ENCODE measurements at places on chromosomes 16 and 17. TPM values are rescaled to one million over a fixed set of nuclear protein-coding genes. Genes with fewer than 3 reads are reported as not detected.

DNA sequence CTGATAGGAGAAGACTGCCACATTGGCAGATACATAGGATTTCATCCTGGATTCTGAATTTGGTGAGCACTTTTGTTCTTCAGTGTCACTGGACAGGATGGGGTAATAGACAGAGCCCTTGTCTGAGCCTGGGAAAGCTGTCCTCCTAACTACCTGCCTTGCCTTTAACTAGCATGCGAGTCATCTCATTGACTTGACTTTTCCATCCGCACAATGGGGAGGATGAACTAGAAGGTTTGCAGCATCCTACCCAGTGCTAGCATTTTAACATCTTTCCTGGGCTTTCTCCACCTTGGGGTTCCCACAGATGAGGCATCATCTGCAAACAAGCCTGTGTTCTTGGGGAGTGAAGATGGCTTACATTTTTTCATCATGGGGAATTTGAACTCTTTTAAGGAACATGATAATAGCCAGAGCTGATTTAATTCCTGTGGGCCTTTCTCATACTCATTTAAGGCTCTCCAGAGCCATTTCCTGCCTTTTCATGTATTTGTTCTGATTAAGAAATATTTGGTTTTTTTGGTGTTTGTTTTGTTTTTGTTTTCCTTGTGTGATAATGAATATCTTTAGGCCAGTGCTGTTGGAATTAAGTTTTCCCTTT lies 139.5 kb downstream of the MSI2 start:
- DNase-seq, result no peak

DNA sequence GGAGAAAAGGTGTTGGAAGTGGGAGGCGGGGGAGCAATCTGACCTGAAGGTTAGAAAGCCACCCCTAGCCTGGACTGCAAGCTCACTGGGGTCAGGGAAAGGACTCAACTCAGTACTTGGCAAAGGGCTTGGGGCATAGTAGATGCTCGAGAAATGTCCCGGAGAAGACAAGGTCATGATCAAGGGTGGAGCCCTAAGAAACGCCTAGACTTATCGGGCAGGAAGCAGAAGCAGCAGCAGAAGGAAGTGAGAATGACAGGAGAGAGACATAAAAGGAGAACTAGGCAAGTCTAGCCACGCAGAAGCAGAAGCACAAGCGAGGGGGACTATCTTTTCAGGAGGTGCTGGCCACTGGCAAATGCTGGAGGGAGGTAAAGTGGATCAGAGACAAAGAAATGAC lies 10.2 kb downstream of the COTL1 start:
- DNase-seq, result no peak

- DNase-seq, result no peak
Measured at GRCh38 chr16:22318690-22319358, 21.6 kb downstream of the POLR3E start.

The REXO5 gene
- 4.7 TPM for total RNA-seq

- no peak for DNase-seq
Measured at GRCh38 chr16:58518083-58518979, 3.0 kb downstream of the SETD6 start.

DNA sequence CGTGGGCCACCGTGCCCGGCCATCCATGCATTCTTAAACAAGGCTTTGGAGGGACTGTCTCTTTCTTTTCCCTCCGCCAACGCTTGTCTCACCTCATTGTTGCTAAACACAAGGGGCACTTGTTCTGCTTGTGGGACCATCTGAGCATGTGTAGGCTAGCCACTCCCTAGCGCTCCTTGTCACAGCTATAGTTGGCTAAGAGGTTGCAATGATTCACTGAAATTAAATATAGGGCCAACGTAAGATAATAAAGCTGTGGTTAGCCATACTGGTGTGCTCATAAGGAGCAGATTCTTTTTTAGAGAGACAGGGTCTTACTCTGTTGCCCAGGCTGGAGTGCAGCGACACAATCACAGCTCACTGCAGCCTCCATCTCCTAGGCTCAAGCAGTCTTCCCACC lies 41.2 kb downstream of the KIAA0513 start:
- DNase-seq, result no peak

DNA sequence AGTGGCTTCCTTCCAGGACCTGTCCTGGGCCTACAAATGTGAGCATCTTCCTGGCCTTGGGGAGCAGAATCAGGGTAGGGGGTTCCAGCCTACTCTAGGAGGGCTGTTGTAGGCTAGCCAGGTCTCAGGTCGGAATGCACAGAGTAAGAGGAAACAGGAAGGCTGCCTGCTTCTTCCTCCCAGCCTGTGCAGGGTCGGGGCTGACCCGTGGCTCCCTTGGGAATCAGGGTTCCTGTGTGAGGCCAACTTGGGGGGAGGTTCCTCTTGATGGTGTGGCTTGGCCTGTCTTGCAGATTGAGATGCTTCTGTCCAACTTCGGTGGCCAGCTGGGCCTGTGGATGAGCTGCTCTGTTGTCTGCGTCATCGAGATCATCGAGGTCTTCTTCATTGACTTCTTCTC lies 32.3 kb downstream of the SCNN1G start:
- no peak for DNase-seq

GRCh38 chr17:13477180-13477611 lies 124.5 kb downstream of the HS3ST3A1 start:
- DNase-seq, result no peak

The CLEC18A gene
- total RNA-seq, result 2.7 TPM

GRCh38 chr16:26736084-26736483 lies 330.6 kb upstream of the C16orf82 start:
- no peak for DNase-seq

DNA sequence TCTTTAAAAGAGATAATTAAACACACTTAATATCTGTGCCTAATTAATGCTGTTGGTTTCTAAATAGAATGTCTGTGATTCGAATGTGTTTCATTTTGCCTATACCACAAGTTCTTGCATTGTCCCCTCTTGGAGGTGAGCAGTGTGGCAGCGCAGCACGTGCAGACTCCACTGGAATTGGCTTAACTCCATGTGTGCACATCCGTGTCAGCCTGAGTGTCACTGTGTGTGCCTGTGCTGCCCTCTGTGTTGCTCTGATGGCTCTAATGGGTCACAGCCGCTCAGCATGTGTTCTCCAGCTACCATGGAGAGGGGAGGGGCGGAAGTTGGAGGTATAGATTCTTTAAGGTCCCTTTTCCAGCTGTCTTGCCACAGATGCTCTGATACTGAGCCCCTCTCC lies 226.6 kb downstream of the SPECC1 start:
- no peak for DNase-seq

GRCh38 chr17:75241502-75241901 lies 19.9 kb downstream of the GGA3 start:
- no peak for DNase-seq

Data from lower lobe of right lung (tissue), 2 donors.